ENCODE measurements at places on chromosomes 5 and 9.

GRCh38 chr5:173718469-173718868 lies 102.0 kb upstream of the BOD1 start:
- DNase-seq: no peak

DNA sequence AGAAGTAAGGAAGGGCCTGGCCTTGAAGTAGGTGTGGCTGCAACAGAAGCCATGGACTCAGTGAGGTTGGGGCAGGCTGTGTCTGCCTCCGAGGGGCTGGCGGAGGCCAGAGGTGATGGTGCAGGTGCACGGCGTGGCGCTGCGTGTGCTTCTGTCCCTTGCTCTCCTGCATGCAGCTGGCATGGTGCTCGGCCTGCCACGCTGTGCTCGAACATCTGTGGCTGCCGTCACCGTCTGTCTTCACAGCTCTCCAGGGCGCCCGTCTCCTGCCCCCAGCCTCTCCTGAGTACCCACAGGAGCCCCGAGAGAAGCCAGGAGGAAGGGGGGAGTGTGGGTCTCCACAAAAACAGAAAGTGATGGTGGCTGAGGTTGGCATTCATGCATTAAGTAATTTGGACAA lies 193.7 kb downstream of the CACNA1B start:
- no peak for DNase-seq

GRCh38 chr5:171874234-171874633 lies 88.6 kb downstream of the SMIM23 start:
- no peak for DNase-seq

GRCh38 chr5:93219641-93220145 lies 361.3 kb downstream of the NR2F1-AS1 start:
- no peak for DNase-seq

Measured in Panc1 (cell line).